T-helper 2 cell (primary cell): ENCODE measurements at places on chromosomes 16 and 17.

DNA sequence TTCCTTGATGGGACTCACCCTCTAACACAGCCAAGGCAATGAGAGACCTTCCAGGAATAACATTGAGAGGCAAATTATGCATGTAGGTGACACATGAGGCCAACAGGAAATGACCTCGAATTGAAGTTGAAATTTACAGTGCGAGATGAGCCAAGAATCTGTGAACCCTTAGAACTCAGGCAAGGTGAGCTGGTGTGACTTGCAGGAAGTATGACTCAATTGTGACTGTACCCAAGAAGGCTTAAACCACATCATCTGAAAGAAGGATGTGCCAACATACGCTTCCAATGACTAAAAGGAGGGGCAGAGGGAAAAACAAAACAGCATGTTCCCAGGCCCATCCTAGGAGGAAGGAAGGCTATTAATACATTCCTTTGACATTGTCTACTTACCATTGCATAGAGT, 44.8 kb downstream of the PITPNC1 start:
- peak; percentile 81 for DNase-seq

DNA sequence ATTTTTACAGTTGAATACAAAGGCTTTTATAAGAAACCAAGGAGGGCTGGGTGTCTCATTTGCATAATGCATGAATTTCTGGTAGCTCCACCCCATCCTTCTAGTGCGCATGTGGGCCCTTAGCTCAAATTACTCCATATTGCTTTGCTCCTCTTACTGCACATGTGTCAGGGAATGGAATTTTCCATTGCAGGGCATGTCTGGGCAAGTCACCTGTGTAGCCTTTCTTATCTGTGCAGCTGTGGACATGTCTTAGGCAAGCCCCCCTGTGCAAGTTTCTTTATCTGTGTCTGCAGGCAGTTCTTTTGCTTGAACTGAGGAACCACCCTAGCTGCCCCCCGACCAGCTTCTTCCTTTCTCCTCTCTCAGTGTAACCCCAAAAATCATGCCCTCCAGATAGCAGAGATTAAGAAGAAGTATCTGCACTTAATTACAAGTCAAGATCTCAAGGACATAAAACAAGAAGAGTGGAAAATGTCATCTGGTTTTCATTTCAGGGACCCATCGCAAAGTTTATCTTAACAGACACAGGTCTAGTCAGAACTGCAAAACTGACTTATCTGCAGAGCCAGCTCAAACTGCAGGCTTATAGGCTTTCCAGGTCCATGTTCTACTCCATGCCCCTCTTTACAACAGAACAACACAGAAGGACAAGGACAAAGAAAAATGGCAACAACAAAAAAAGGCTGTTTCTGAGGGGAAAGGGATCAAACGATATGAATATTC, 137.9 kb upstream of the HS3ST4 start:
- DNase-seq, result no peak

GRCh38 chr16:1794908-1795666, 1.6 kb upstream of the IGFALS start:
- DNase-seq, result no peak

- DNase-seq, result no peak
These were observed 267.2 kb downstream of the ENGASE start for GRCh38 chr17:79341816-79342215.

GRCh38 chr17:66633317-66633965, 201.5 kb upstream of the CACNG5 start:
- no peak for DNase-seq

GRCh38 chr17:69733171-69734012, 318.9 kb downstream of the MAP2K6 start:
- DNase-seq, result no peak

DNA sequence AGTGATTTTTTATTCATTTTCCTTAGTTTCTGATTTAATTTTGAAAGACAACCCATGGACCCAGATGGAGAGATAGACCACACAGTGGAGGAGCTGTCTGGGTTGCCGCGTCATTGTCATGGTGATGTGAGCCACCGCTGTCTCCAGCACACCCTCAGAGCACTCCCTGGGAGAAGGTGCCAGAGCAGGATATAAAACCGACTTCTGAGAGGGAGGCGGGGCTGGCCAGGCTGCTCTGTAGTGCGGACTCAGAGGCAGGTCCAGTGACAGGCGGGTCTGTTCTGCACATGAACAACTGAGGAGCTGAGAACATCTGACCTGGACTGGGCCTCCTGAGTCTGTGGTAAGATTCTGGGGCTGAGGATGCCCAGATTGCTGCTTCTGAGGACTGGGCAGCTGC, 216.3 kb upstream of the NLRP1 start:
- no peak for DNase-seq

DNA sequence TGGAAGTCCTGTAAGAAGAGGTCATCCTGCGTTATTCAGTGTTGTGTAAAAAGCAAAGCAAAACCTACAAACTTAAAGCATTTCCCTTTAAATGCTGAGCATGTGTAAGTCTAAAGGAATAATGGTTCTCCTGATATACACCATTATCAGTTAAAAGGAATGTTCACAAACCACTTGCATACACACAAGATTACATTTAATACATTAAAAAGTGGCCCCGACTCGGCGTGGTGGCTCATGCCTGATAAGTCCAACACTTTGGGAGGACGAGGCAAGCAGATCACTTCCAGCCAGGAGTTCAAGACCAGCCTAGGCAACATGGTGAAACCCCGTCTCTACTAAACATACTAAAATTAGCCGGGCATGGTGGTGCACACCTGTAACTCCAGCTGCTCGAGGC, 30.5 kb downstream of the CPPED1 start:
- DNase-seq, result no peak

DNA sequence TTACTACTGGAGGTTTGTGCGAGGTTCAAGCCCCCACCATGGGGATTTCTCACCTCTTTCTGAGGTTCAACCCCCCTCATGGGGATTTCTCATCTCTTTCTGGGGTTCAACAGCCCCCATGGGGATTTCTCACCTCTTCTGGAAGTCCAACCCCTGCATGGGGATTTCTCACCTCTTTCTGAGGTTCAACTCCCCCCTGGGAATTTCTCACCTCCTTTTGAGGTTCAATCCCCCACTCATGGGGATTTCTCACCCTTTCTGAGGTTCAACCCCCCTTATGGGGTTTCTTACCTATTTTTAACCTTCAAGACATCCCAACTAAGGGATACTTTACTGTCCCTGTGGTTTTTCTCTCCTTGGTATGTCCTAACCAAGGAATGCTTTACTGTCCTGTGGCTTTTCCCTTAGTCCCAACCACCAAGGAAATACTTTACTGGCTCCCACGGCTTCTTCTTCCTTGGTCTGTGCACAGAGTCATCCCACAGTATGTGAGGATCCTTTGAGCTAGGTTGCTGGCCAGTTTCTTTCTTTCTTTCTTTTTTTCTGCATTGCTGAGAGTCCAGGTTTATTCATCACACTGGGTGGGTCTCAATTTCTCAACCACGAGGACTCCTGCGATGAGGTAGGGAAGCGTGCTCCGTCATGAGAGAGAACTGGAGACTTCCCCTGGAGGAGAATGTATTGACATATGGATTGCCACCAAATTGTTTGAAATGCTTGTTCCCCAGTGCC, 2140.2 kb downstream of the TP53TG3F start:
- no peak for DNase-seq

GRCh38 chr16:69035375-69035774, 70.1 kb upstream of the HAS3 start:
- DNase-seq, result no peak

DNA sequence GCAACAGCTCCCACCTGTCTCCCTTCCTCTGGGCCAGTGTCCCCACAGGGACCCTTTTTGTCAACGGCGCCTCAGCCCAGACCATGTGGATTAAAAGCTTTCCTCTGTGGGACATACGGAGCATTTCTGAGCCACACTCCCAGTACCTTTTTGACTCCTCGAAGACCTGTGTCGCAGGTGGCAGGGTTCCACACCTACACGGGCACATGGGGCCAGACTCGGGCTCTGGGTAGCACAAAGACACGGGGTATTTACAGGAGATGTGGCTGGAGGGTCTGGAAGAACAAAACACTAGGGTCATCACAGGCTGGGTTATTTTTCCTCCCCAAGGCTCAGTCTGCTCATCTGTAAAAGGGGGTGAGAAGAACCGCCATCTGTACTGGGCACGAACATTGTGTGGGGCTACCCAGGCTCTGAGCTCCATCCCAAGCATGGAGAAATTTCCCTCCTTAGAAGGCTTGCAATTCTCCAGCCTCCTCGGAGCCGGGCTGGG, 32.5 kb upstream of the SNN start:
- DNase-seq, result no peak

- DNase-seq, result no peak
These were observed 4.4 kb upstream of the SNX29 start for GRCh38 chr16:11972128-11972527.

GRCh38 chr17:59431601-59432000, 100.1 kb downstream of the YPEL2 start:
- DNase-seq, result no peak

DNA sequence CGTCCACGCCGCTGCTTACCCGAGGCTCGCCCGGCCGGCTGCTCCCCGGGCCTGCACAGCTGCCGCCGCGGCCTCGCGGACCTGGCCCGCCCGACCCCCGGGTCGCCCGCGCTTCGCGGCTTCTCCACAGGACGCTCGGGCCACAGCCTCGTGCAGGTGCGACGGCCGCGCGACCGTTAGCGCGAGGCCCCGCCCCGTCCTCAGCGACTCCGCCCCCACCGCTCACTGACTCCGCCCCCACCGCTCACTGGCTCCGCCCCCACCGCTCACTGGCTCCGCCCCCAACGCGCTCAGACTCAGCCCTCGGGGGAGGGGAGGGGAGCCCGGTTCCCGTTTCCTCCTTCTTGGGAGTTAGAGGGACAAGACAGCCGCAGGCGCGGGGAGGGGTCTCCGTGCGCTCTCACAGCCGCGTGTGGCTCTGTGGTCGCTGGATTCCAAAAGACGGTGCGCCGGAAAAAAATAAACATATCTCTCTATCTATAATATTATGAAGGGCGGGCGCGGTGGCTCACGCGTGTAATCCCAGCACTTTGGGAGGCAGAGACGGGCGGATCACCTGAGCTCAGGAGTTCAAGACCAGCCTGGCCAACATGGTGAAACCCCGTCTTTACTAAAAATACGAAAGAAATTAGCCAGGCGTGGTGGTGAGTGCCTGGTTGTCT, at the start of gene MEIOB:
Gene MEIOB (minus strand): TSS at position 191 of the 662 bp plus-strand sequence. CDS start 3,989 bp downstream, outside the sequence.
- peak; percentile 14 for DNase-seq

DNA sequence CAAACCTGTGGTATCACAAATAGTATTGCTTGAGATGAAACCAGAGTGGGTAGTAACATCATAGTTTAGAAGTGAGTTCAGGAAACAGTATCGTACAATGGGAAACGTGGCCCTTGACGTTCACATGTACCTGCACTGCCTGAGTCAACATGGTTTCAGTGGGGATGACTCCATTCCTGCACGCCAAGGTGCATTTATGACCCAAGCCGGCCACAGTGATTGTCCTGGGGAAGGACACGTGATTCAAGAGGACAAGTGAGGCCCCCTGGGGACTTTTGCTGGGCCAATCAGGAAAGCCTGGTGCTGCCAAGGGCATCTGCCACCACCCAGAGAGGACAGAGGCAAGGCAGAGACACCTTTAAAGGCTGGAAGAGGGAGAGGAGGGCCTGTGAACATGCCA, 119.2 kb downstream of the AXIN2 start:
- DNase-seq, result no peak

DNA sequence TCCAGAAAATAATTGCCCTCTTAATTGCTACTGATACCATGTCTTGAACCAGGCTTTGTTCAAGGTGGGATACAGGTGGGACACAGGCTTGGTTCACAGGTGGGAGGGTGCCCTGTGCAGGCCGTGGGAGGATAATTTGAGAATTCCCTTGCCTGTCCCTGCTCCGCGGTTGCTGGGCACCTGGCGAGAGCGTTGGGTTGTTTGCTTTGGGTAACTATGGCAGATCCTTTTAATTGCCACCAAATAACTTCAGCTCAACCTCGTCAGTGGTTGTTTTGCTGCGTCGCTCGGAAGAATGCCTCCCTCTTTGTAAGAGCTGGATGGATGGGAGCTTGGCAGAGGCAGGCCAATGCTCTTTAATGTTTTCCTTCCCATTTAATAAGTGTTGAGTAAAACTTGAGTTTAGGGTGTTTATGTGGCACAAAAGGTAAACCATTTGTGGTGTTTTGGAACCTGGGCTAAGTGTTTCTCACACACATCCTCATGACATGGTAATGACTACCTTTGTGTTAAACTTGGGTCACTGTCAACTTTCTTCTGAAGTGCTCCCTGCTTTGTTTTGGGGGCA, 202.5 kb downstream of the MSI2 start:
- no peak for DNase-seq

DNA sequence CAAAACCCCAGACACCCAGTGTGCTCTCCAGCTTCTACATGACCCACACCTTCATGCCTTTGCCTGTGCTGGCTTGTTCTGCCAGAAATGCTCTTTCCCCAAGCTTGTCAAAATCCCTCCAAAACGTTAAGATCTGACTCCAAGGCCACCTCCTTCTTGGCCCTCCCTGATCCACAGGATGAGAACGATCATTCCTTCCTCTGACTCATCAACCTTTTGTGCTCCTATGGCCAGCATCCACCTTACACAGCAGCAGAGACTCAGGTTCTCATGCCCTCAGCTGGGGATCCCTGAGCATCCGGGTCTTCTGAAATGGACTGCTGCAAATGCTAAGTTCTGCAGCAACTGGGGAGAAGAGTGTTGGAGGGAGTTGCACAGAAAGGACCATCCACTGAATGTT, 2.9 kb downstream of the ZBTB4 start:
- no peak for DNase-seq

- no peak for DNase-seq
These were observed 127.1 kb downstream of the DYNLRB2 start for GRCh38 chr16:80667925-80668324.

DNA sequence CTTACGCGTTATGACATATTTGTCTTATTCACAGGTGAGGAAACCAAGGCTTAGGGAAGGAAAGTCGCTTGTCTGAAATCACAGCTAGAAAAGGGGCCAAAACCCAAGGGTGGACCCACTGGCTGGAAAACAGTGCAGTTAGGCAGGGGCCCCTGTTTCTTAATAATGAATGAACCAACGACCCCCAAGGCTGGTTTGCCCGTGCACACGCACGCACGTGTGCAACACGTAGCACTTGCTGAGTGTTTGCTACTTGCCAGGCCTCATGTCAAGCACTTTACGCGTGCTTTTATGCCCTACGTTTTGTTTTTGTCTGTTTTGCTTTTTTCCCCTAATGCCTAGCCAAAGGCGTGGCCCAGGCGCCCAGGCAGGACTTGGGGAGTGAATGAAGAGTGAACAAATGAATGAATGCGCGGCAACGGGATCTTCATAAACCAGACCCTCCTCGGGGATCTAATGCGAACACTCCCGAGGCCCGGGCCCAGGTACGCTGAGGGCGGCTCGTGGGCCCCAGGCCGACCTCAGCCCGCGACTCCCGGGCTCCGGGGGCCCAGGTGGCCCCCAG, 571 bp upstream of the USP10 start:
- no peak for DNase-seq

DNA sequence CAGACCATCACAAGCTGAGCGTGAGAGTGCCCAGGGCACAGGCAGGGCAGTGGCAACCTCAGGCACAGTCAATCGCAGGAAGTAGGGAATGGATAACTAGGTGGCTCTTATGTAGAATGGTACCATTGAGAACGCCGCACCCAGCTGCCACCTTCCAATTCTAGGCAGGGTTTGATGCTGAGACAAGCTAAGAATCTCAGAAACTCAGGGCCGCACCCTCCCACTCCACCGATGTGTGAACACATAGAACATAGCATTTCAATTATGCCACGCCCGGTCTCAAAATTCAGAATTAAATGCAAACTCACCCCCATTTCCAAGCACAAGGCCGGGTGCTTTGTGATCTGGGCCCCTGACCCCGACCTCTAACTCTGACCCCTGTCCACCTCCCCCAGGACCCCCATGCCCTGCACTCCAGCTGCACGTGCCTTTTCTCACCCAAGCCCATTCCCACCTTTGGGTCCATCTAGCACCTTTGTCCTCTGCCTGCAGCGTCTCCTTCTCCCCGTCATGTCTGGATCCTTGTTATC, 178.4 kb downstream of the C16orf95 start:
- DNase-seq, result no peak
